ENCODE measurements at places on chromosomes 2 and 18.

- no peak for DNase-seq
Observed at GRCh38 chr2:137566387-137566786, 397.9 kb upstream of the HNMT start.

GRCh38 chr2:78977661-78978145 lies 47.8 kb upstream of the REG3G start:
- DNase-seq, result no peak

DNA sequence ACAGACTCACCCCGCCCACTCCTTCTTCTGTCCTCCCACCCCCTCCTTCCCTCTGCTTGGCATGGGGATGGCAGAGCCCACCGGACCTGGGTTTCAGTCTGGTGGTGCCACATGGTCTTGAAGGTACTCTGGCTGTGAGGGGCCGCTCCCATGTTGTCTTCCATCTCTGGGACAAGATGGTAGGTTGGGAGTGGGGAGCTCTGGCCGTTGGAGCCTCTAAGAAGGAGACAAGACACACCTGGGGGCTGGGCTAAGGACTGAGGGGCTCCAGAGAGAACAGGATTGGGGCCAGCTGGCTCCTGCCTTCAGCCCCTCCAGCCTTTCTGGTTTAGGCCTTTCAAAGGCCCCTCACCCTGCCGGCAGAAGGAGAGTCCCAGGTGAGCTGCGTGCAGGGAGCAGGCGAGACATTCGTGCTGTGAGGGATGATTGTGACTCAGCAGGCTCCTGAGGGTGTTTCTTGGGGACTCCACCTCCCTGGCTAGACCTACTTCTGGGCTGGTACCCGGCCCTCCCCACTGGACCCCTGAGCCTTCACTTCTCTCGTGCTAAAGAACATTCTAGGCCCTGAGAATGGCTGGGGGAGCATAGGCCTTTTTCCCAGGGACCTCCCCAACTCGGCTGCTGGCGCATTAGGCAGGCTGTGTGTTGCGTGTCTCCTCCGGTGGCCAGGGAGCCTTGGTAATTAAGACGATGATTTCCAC lies 128.2 kb upstream of the HAAO start:
- DNase-seq, result no peak

- DNase-seq, result no peak
Observed at GRCh38 chr2:162057426-162057825, 16.6 kb downstream of the DPP4 start.

DNA sequence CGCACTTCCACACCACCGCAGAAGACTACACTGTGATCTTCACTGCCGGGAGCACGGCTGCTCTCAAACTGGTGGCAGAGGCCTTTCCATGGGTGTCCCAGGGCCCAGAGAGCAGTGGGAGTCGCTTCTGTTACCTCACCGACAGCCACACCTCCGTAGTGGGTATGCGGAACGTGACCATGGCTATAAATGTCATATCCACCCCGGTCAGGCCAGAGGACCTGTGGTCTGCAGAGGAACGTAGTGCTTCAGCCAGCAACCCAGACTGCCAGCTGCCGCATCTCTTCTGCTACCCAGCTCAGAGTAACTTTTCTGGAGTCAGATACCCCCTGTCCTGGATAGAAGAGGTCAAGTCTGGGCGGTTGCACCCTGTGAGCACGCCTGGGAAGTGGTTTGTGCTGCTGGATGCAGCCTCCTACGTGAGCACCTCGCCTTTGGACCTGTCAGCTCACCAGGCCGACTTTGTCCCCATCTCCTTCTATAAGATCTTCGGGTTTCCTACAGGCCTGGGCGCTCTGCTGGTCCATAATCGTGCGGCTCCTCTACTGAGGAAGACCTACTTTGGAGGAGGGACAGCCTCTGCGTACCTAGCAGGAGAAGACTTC lies 12.5 kb downstream of the MOCOS start:
- DNase-seq, result no peak
